ENCODE measurements at places on chromosomes 16 and 17. TPM values are rescaled to one million over a fixed set of nuclear protein-coding genes. Genes with fewer than 3 reads are reported as not detected.

DNA sequence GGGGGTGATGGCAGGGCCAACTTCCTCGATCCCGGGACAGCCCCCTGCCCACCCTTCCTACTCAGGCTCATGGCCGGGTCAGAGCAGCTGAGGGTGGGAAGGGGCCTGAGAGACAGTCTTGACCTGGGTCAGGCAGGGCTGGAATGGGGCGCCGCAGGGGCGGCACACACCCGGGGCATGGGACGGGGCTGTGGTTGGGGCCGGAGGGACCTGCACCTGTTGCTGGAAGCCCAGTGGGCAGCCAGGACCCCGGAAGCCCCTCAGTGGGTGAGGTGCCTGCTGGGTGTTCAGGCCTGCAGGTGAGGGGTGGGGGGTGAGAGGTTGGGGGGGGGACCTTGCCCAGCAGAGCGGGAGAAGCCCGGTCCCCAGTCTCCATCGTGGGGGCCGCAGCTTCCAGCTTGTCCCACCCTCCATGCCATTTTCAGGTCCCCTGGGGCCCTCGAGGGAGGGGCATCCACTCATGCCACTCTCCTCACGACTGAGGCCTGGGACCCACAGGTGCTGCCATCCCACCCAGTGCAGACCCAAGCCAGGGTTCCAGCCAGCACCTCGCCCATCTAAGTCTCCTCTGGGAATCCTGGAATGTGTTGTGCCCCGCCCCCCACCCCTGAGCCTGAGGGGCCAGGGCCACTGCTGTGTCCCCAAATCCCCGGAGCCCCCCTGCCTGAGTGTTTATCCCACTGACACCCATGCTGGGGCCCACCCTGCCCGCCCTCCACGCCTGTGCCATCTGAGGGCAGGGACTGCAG, 43.4 kb upstream of the ACSF3 start:
- no peaks in the 10 kb centered on the region for H3K36me3 ChIP-seq
- no peak overlapping the region for H3K4me3 ChIP-seq
- H3K27me3 ChIP-seq, result peaks cover 37% of the 10 kb centered on the region
- no peak for DNase-seq
- H3K4me1 ChIP-seq, result peaks cover 15% of the 10 kb centered on the region

DNA sequence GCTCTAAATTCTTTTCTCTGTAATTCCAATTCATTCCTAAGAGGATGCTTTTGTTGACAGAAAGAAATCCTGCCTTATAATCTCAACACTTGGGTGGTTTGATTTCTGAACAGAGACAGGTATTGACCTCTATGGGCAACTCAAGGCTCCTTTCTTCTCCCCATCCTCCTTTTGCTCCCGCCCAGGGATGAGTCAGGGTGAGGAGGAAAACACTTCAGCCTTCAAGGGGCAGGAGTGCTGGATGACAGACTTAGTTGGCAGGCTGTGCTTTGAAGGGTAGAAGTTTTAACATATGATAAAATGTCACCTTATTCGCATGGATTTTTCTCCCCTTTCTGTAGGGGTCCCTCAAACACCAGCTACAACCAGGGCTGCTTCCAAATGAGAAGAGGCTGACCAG, 16.7 kb upstream of the TOM1L1 start:
- no peak for DNase-seq
- H3K4me3 ChIP-seq, result no peak overlapping the region
- no peak overlapping the region for H3K27ac ChIP-seq
- H3K27me3 ChIP-seq, result no peaks in the 10 kb centered on the region

- peak; percentile 41 for DNase-seq
- H3K27me3 ChIP-seq, result no peaks in the 10 kb centered on the region
- peak overlapping the region; percentile 34 for H3K27ac ChIP-seq
Observed at GRCh38 chr16:75254359-75254837, 3.0 kb upstream of the BCAR1 start.

GRCh38 chr17:4861052-4861451, 27.9 kb downstream of the MINK1 start:
- DNase-seq, result no peak
- no peaks in the 10 kb centered on the region for H3K36me3 ChIP-seq

DNA sequence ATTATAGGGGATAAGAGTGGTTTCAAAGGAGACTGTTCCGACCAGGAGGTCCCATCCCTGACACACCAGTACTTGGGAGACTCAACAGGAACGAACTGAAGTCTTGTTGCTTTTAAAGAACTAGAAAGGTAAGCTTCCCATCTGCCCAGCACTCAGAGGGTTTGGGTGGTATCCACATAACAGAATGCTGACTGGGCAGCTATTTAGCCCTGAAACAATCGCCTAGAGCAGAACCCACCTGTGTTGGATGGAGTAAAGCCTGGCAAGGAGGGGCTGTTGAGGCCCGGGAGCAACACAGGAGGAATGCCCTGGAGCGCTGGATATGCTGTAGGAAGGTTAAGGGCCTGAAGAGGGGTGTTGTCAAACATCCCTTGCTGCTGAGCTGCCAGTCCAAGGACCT, 254.9 kb downstream of the ZFHX3 start:
- DNase-seq, result no peak
- no peaks in the 10 kb centered on the region for H3K27me3 ChIP-seq
- H3K4me1 ChIP-seq, result peaks cover 10% of the 10 kb centered on the region
- H3K4me3 ChIP-seq, result no peak overlapping the region
- H3K36me3 ChIP-seq, result peaks cover 5% of the 10 kb centered on the region
- no peak overlapping the region for H3K27ac ChIP-seq

- H3K4me1 ChIP-seq, result no peaks in the 10 kb centered on the region
- H3K27ac ChIP-seq, result no peak overlapping the region
- DNase-seq, result no peak
- no peak overlapping the region for H3K4me3 ChIP-seq
- H3K36me3 ChIP-seq, result no peaks in the 10 kb centered on the region
Observed at GRCh38 chr17:13160296-13160695, 142.5 kb upstream of the ELAC2 start.

GRCh38 chr17:71709946-71710345, 410.9 kb upstream of the SOX9 start:
- no peaks in the 10 kb centered on the region for H3K4me1 ChIP-seq
- H3K27me3 ChIP-seq, result no peaks in the 10 kb centered on the region
- H3K27ac ChIP-seq, result no peak overlapping the region
- H3K36me3 ChIP-seq, result no peaks in the 10 kb centered on the region
- no peak overlapping the region for H3K4me3 ChIP-seq

GRCh38 chr16:24852281-24852721, 6.5 kb downstream of the SLC5A11 start:
- H3K27me3 ChIP-seq, result no peaks in the 10 kb centered on the region
- no peaks in the 10 kb centered on the region for H3K4me1 ChIP-seq
- H3K27ac ChIP-seq, result no peak overlapping the region
- no peak overlapping the region for H3K4me3 ChIP-seq
- no peak for DNase-seq

DNA sequence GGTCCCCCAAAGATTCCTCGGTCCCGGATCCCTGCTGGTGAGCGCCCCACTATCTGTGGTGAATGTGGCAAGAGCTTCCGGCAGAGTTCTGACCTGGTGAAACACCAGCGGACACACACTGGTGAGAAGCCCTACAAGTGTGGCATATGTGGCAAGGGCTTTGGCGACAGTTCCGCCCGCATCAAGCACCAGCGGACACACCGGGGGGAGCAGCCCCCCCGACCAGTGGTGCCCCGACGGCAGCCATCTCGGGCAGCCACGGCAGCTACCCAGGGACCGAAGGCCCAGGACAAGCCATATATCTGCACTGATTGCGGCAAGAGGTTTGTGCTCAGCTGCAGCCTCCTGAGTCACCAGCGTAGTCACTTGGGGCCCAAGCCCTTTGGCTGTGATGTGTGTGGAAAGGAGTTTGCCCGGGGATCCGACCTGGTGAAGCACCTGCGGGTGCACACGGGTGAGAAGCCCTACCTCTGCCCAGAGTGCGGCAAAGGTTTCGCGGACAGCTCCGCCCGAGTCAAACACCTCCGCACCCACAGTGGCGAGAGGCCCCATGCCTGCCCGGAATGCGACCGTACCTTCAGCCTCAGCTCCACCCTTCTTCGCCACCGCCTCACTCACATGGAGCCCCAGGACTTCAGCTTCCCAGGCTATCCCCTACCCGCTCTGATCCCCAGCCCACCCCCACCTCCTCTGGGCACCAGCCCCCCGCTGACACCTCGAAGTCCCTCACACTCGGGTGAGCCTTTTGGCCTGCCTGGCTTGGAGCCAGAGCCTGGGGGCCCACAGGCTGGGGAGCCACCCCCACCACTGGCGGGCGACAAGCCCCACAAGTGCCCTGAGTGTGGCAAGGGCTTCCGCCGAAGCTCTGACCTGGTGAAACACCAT, 2.8 kb downstream of the ZNF48 start:
- no peak overlapping the region for H3K27ac ChIP-seq
- no peak for DNase-seq
- H3K4me3 ChIP-seq, result no peak overlapping the region
- H3K27me3 ChIP-seq, result no peaks in the 10 kb centered on the region
- no peaks in the 10 kb centered on the region for H3K36me3 ChIP-seq

The ARL4D gene
- total RNA-seq, result 6.7 TPM

The FBXW10 gene
- total RNA-seq, result not detected

The SARM1 gene
- total RNA-seq, result 11.1 TPM

The SP6 gene
- 4.9 TPM for total RNA-seq

Data from transverse colon (tissue), 4 donors.